ENCODE measurements at places on chromosomes 1 and 21.
A peak's percentile ranks its signal among the peaks of the same experiment; 100 is the strongest.

- no peak for DNase-seq
Measured at GRCh38 chr1:95118067-95118499, 928 bp downstream of the TLCD4 start.

DNA sequence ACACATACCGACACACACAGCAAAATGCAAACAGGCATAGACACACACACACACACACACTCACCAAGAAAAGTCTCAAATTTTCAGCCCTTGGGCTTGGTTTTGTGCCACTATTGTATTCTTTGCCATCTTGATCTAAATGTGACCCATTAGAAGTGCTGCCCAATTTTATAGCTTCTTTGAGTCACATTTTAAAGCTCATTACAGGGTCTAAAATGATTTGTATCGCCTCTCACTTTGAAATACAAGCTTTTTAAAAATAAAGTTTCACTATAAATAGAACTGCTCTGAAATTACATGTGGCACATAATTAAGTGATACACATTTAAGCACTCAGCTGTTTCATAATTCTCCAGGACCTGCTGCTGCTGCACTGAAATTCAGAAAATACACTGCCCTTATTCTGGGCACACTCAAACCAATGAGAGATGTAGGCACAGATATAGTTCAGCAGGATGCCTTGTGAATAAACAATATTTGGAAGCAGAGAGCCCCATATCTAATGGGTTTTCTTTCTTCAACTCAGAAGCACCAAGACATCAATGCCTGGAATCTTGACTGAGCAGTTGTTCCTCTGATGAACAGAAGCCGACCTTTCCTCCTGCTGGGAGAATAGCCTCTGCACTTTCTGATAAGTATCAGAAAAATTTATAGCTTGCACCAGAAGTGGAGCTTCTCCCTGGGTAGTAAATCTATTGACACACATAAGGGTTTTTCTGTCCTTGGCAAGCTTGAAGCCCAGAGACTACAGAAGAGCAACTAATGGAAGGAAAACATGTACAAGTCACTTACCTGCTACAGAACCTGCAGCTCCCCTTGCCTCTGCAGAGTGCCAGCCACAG, 37.0 kb upstream of the PLPPR4 start:
- no peak for DNase-seq

- DNase-seq, result no peak
Measured at GRCh38 chr1:220076861-220077762, 12.5 kb downstream of the BPNT1 start.

DNA sequence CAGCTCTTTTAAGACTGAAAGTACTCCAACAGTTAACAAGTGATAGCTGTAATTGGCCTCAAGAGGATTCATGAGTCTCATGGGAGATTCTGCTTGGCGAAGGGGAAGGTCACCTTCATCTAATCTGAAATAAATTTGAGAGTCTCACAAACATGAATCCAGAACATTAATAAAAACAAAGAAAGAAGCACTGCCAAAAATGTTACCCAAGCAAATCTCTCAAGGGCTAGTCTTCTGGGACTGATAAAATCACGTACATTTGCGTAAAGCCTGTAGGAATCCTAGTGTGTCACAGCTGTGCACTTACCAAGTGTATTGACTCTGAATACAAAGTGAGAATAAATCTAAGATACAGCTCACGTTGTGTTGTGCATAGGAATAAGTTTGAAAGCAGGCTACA, 21.2 kb upstream of the NUF2 start:
- no peak for DNase-seq

DNA sequence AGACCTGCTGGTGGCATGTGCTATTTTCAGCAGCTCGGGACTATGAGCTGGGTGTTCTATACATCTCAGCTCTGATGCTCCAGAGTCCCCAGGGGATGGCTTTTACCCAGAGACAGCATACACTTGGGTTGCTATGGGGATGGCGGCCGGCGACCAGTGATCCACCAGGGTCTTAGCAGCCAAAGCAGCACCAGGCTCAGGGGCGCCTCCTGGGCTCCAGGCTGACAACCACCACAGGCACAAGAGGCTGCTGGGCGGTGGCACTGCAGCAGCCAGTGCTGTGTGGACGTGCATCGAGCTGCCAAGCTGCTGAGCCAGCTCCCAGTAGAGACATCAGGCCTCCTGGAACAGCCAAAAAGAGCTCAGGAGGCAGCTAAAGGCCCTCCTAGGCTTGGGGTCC, 37.6 kb upstream of the CLSTN1 start:
- DNase-seq, result no peak

DNA sequence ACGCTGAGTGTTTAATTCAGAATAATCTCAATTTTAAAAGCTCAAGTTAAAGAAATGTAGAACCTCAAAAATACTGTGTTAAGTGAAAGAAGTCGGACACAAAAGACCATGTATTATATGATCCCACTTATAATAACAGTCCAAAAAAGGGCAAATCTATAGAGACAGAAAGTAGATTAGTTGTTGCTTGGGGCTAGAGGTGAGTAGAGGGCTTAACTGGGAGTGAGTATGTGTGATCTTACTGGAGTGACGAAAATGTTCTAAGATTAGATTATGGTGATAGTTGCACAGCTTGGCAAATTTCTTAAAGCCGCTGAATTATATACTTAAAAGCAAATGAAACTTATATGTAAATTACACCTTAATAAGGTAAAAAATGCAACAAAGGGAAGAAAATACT, 150.5 kb downstream of the APP start:
- DNase-seq, result no peak

DNA sequence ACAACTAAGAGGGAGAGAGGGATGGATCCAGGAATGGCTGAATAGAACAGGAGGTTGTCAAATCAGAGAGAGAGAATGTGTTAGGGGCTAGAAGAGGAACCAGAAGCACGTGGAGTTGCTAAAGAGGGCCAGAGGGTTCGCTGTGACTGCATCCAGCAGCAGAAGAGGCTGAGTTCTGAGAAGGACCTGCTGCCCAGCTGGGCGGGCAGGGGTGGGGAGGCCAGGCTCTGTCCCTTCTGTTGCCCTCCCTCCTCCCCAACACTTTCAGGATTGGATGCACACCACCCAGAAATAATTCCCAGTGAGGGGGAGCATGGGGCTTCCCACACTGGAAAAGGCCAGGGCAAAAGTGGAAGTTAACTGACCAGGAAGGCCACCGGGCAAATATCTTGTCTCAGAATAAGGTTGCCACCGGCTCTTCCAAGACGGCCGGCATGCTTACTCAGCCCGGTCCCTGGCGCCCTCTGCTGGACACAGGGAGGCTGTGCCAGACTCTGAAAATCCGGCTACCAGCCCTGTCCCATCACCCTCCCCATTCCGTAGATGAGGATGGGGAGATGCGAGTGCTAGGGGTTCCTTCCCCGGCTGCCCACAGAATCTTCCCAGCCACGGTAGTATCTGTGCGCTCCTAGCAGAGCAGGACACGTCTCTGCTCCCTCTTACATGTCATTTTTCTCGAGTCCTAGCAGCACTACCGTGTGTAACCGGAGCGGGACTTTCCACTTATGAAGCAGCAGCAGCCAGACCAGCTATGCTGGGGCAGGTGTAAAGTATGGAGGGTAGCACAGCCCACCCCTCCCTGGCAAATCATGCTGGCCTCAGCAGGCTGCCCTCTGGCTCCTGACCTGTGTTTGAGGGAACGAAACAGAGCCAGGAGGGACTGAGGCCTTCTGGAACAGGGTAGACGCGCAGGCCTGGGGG, 46.8 kb upstream of the A3GALT2 start:
- DNase-seq, result peak; percentile 86

- DNase-seq, result no peak
Measured at GRCh38 chr21:8994640-8995511, 1526.5 kb upstream of the TPTE start.

GRCh38 chr1:162644986-162645314, 12.7 kb downstream of the DDR2 start:
- DNase-seq, result no peak

- DNase-seq, result no peak
Measured at GRCh38 chr1:96482616-96483015, 239.0 kb upstream of the PTBP2 start.

- no peak for DNase-seq
Measured at GRCh38 chr1:9071554-9072235, 2.3 kb upstream of the SLC2A5 start.

DNA sequence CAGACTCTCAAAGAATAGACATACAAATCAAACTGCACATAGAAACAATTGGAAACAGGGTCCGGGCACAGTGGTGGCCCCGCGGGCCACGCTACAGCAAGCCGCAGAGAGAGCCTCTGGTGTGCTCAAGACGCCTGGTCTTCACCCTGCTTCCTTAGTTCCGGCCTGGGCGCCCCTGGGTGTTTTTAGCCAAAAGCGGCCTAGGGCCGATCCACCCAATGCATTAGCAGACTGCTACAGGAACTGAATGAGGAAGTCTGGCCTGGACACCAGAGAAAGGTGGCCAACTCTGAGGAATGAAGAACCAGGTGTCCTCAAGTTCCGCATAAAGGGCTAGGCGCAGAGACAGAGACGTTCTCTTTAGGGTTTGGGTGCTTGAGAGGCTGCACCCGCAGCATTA, 1.7 kb downstream of the PRRX1 start:
- no peak for DNase-seq

GRCh38 chr1:109114342-109114674, 393 bp downstream of the ELAPOR1 start:
- no peak for DNase-seq

DNA sequence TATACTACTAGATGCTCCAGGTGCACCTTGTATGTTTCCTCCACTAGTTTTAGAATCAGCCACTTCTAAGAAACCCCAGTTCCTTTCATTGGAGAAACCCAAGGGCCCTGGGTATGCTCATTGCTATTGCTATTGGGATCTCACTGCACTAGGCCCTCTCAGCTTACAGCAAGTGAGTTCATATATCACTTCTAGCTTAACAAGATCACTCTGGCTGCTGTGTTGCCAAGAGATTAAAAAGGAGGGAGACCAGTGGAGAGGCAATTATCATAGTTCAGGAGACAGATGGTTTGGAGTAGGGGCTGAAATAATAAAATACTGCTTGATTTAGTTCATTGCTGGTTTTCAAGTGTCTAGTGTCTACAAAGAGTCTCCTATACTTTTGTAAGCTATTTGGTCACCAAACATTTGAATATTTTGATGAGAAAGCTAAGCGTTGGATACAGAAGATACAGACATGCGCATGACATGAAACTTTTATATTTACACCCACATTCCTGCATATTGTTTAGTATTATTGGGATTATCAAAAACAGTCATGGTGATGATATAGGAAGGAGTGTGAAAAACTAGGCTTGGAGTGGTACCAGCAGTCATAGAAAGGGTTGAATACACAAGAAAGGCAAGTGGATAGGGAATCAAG, 671.9 kb downstream of the ADGRL2 start:
- no peak for DNase-seq

DNA sequence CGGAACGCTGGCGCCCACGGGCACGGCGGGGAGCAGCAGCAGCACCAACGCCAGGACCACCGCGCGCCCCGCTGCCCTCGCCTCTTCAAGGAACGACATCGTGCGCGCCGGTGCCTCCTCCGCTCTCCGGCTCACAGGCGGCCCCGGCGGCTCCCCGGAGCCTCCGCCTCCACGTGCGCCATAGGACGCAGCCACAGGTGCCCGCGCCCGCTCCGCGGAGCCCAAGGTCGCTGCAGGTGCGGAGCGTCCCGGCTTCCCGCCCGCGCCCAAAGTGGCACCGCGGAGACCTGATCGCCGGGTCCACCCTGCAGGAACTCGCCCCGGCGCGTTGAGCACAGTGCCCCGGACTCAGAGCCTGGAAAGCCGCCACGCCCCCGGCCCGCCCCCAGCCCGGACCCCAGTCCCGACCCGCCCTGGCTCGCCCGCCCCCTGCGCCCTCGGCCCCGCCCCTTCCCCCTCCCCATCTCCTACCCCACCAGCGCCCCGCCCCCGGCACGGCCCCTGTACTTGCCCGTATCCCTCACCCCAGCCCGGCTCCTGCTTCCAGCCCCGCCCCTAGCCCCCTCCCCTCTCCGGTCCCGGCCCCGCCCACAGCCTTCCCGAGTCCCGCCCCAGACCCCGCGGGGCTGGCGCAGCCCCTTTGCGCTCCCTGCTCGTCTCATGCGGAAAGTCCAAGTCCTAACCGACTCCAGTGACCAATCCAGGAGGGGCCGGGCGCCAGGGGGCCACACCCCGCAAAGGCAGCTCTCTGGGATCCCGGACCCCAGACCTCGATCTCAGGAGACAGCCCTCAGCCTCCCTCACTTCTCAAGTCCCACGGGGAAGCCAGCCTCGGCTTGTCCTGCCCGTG, at the start of gene MEGF6:
Gene MEGF6 (minus strand): TSS at position 339 of the 850 bp plus-strand sequence. CDS start 240 bp downstream, at position 99.
- peak; percentile 49 for DNase-seq

- no peak for DNase-seq
Measured at GRCh38 chr1:49864581-49864980, 159.2 kb downstream of the AGBL4 start.

GRCh38 chr1:206074839-206075238, 21.9 kb downstream of the RHEX start:
- no peak for DNase-seq

DNA sequence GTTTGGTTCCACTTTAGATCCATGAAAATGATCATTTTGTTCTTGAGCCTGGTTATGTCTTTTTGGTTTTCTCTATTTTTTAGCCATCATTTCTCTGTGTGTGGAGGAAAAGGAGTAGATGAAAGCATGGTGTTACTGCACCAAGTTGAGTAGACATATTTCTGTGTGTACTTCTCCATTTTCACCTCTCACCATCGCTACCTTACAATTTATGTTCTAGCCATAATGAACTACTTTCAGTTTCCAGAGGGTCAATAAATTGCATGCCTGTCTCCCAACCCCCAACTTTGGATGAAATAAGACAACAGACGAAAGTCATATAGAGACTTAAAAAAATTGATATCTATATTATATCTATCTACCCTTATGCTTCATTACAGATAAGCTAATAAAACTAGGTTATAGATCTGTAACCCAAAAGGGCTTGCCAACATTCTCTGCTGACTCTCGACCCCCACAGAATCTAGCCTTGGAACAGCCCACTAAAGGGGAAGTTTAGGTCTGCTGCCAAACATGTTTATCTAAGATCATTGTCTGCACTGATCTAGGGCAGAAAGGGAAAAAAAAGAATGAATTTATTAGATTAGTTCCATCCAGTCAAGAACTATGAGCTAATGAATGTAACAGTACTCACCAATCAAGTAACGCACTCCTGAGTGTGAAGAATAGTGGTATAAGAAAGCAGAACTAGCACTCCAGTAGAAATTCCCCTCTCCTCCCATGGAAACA, 7.5 kb upstream of the MAN1A2 start:
- DNase-seq, result no peak

DNA sequence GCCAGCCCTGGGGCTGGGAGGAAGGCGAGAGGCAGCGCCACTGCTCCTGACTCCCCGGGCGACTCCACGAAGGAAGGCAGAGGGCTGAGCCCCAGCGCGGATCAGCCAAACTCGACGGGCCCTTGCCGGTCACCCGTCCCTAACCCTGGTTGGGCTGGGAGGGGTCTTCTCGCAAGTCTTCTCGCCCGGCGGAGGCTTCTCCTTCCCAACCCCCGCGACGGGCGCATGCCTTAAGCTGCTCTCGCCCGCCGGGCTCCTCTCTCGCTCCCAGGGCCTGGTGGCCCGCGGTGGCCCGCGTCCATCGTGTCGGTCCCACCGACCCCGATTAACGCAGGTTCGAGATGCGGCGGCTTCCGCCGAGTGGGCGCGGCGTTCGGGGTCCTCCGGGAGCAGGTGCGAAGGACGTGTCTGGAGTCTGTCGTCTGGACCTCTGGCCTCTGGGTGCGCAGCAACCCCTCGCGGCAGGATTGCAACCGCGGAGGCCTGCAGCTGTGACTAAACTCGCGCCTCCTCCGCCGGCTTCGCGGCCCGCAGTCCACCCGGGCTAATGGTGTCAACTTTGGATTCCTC, 29.0 kb upstream of the PPM1J start:
- DNase-seq, result no peak

Data from left ventricle myocardium inferior (tissue), 1 donor.